ENCODE measurements at places on chromosomes 7 and 10.

DNA sequence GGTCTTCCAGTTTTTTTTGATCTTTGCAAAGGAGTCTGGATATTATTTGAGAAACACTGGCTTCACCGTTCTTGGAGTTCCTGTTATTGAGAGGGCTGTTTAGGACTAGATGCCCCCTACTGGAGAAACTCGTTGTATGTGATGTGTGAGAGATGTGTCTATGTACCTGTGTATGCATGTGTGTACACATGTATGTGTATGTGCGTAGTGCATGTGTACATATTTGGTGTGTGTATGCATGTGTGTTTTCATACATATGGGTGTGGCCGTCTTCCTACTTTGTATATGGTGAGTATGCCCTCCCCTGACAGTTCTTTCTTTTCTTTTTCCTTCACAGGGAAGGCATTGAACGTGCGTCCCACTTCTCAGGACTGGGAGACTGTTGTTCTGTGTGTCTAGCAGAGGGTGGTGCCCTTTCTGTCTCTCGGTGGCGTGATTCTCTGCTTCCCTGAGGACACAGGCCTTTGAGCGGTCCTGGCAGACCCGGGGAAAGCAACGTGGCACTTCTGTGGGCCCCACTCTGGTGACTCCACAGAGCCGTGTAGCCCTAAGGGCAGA, 3.0 kb upstream of the CALHM3 start:
- DNase-seq, result peak; percentile 88

- no peak for DNase-seq
Observed at GRCh38 chr10:3237530-3237929, 64.9 kb upstream of the PITRM1 start.

DNA sequence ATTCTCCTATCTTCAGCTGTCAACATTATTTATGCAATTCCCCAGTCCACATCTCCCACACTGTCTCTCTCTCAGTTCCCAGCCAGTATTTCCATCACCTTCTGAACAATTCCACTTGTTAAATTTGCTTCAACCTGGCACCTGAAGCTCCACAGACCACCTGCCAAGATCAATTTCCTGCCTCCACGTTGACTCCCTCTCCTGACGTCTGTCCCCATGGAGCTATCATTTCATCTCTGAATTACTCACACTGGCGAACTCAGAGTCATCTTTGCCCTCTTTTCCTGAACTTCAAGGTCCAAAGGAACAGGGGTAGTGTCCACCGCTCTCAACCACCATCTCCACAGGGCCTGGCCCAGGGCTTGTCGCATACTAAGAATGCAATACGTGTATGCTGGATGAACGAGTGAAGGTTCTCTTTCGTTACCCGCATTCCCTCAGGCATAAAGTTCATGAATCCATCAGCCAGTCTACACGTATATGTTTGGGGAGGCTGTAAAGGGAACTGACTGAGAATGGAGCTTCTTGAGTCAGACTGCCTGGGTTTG, 183.3 kb downstream of the JCAD start:
- no peak for DNase-seq

DNA sequence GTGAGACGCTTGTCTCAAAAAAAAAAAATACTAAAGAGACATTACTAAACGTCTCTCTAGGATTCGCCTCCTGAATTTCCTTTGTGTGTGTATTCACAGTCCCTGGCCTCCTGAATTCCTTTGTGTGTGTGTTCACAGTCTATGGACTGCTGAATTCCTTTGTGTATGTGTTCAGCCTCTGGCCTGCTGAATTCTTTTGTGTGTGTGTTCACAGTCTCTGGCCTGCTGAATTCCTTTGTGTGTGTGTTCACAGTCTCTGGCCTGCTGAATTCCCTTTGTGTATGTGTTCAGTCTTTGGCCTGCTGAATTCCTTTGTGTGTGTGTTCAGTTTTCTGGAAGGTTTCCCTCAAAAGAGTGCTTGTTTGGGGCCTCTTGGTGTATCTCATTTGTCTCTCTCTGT, 8.2 kb downstream of the BMS1 start:
- no peak for DNase-seq

DNA sequence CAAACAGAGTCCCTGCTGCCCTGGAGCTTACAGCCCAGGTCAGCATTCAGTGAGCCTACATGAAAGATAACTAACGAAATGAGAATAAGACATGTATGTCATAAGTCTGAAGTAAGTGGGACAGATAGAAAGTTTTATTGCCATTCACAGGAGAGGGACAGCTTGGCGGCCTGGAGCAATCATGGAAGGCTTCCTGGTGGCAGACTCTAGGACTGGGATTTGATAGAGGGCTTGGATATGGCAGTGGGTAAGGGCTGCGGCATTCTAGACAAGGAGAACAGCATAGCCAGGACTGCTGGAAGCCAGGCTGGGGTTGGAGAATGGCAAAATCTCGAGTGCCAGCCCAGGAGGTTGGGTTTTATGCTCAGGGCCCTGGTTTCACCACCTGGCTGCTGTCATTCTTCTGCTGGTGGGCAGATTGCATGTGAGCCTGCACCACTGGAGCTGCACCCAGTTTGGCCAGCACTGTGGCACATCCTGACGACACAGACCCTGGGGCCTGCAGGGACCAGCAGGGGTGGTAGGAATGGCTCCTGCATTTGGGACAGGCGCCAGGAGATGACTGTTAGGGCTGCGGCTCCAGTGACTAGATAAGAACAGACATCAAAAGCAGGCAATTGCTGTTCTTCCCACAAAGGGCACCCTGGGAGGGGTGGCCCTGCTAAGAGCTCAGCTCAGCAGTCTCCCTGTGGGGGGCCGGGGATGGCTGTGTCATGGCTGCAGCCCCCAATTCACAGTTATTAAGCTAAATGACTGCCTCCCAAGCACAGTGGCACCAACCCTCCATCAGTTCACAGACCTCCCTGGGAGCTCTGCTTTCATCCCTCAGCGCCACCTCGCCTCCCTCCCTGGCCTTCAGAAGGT, 161.1 kb downstream of the RPS24 start:
- DNase-seq, result peak; percentile 20

DNA sequence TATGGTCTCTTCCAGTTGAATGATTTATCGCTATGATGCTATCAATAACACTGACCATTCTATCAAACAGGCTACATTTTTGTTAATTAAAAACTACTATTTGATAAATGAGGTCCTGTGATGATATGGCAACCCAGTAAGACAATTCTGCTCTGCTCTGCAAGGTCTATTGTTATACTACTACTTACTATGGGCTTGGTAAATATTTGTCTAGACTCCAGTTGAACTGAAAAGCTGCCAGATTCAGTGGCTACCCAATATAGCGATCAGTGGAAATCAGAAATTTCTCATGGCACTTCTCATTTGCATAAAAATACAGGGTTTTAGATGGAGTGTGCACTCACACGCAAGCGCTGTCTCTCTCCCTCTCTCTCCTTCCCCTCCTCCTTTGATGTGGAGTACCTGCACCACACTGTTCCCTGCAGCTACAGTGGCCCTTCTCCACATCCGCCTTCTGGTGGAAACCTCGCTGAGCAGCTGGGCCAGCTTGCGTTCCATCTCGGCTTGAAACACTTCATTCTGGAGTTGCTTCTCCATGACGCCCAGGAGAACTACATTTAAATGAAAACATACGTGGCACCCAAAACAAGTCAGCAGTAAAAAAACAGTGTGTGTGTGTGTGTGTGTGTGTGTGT, 77.9 kb downstream of the KIAA1549 start:
- no peak for DNase-seq

- no peak for DNase-seq
Observed at GRCh38 chr7:123692471-123692877, 36.8 kb downstream of the LMOD2 start.

DNA sequence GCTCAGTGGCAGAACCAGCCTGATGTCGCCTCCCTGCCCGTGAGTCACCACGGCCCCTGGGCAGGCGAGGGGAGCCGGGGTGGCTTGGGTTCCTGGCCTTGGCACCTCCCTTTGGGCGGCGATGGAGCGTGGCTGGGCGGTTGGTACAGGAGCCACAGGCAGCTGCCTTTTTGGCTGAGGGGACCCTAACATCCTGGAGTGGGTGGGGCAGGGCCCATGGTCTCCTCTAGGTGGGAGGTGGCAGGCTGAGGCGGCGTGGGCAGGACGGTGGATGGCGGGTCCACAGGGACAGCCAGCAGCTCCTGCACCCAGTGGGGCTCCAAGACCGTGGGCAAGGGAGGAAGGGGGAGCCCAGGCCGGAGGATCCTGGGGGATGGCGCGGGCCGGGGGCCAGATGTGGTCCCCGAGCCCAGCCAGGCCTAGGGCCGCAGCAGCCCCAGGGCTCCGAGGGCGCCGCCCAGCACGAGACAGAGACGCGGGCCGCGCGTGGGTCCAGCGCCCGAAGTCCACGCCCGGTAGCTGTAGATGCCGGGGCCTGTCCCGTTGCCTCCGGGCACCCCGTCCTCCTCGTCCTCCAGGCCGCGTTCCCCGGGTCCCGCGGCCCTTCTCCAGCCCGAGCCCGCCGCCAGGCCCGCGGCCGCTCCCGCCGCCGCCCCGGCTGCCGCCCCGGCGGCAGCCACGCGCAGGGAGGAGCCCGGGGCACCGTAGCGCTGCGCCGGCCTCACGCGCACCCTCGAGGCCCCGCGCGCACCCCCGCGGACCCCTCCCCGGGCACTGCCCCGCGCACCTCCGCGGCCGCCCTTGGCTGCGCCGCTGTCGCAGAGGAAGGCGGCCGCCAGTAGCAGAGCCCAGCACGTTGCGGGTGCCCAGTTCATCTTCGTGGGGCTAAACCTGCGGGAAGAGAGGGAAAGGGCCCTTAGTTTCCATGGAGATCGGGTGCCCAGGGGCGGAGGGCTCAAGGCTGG, 1.3 kb downstream of the SPRN start:
- no peak for DNase-seq

- peak; percentile 92 for DNase-seq
Observed at GRCh38 chr10:33193701-33194521, 140.6 kb downstream of the NRP1 start.

GRCh38 chr7:98761225-98761624, 108.6 kb downstream of the TMEM130 start:
- no peak for DNase-seq

DNA sequence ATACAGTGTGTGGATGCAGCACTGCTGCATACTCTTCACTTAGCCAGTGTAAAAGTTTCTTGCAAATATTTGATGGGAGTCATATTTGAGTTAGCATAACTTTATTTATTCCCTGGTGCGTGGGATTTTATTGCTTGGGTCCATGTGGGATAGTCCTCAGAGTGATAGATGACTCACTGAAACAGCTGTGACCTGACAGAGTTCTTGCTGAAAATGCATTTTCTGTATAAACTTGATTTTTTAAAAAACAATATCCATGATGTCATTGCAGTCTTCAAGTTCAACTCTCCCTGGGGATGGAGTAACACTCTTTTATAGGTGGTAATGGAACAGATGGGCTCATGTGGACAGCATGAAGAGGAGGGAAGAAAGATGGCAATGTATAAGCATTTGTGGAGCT, 310.0 kb downstream of the PPP1R3A start:
- no peak for DNase-seq

- no peak for DNase-seq
Observed at GRCh38 chr7:20122073-20122472, 95.1 kb downstream of the MACC1 start.

DNA sequence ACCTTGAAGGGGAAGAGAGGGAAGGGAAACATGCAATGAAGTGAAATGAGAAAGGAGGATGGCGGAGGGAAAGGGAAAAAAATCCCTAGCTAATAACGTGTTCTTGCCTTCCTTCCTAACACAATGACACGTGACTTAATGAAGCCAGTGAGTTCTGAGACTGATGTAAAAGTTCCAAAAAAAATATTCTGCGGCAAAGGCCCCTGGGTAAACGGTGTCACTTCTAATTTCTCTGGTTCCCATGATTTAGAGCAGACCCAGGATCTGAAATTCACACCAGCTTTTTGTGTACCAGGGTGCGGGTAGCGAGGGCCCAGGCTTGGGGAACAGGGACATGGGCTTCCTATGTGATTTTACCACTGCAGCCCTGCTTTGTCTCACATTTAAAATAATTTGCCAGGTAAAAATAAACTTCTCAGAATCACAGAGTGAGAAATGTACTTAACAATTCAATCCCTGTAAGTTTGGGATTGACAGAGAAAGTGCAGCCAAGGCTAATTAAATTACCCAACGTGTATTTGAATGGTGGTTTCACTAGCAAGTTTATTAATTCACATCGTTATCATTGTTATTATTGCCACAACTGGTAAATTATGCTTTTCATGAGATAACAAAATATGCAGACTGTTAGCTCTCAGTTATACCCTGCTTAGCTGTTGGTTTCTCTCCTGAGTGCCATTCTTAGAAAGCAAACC, 182.4 kb downstream of the SEM1 start:
- DNase-seq, result no peak

GRCh38 chr10:102600816-102601215, 43.5 kb upstream of the TRIM8 start:
- no peak for DNase-seq

DNA sequence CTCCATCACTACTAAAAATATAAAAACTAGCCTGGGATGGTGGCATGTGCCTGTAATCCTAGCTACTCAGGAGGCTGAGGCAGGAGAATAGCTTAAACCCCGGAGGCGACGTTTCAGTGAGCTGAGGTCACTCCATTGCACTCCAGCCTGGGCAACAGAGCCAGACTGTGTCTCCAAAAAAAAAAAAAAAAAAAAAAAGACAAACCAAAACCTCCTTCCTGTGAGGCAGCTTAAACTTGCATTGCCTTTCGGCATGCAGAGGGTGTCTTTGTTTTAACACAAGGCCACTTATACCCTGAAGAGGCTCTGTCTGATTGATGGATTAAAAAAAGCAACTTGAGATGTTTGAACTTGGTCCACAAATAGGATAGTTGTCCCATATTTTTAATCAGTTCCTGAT, 128.4 kb upstream of the RSU1 start:
- no peak for DNase-seq

DNA sequence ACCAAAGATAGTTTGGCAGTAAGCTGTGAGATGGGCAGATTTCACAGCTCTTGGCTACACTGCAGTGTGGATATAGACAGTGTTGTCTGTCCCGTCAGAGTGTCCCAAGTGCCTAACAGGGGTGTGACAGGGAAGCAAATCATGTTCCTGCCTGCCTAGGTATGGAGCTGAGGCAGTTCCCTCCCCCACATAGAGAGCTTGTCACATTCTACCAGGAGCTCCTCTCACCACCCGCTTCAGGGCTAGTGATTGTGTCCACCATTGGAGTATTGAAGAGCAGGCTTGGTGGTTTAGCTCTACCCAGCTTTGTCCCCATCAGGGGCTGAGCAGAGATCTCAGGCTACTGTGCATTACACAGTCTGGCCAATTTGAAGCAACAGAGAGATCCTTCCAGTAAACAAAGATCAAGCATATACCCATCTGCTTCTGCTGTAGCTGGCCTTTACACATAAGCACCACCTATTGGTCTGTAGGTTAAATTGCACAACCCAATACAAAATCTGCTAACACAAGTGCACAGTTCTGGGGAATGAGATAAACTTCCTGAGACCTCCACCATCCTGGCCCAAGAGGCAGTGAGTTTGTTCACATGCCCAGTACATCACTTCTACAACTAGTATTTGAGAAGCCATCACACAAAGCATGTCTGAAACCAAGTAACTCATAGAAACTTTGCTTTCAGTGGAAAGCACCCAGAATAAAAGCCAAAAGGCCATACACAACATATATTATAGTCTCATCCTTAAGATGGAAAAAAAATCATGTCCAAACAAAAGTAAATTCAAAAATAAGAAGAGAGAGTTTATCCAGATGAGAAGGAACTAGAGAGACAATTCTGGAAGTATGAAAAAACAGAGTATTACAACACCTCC, 67.3 kb downstream of the GLCCI1 start:
- DNase-seq, result peak; percentile 59

GRCh38 chr10:98815039-98815885, 368.5 kb upstream of the HPS1 start:
- no peak for DNase-seq

Data from cardiac fibroblast (primary cell).